Jurkat, Clone E6-1 (cell line): ENCODE measurements at places on chromosomes 7 and 10.

DNA sequence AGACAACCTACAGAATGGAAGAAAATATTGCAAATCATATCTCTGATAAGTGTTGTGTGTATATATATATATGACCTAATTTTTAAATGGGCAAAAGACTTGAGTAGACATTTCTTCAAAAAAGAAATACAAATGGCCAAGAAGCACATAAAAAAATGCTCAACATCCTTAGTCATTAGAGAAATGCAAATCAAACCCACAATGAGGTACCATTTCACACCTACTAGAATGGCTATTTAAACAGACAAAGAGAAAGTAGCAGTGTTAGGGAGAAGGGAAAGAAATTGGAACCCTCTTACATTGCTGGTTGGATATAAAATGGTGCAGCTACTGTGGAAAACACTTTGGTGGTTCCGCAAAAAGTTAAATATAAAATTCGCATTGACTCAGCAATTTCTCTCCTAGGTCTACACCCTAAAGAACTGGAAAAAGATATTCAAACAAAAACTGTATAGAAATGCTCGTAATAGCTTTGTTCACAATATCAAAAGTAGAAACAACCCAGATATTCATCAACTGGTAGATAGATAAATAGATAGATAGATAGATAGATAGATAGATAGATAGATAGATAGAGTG, 16.3 kb downstream of the ACSL5 start:
- DNase-seq = no peak

GRCh38 chr7:47601119-47601880, 19.4 kb upstream of the TNS3 start:
- no peak for DNase-seq

- no peak for DNase-seq
Measured at GRCh38 chr10:127102176-127102575, 94.2 kb downstream of the INSYN2A start.

GRCh38 chr10:91411621-91412020, 1.5 kb downstream of the HECTD2 start:
- no peak for DNase-seq

GRCh38 chr7:73918926-73919693, 58.2 kb downstream of the TMEM270 start:
- no peak for DNase-seq

- no peak for DNase-seq
Measured at GRCh38 chr7:41010418-41010817, 692.5 kb downstream of the INHBA start.

DNA sequence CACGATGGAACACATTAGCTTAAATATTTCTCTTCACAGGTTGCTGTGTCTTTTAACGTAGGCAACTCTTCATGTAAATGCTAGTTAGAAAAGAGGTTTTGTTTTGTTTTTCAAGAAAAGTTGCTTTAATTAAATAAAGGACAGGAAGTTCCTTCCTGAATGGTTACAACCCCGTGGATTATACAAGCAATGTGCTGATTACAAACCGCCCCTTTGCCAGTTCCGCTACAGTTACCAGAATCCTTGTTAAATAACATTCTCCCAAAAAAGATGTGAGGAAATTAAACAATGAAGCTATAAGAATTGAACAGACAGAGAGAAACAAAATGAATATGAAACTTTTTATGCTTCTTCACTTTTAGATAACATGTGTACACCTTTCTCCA, 75.1 kb downstream of the LYZL2 start:
- DNase-seq = no peak

DNA sequence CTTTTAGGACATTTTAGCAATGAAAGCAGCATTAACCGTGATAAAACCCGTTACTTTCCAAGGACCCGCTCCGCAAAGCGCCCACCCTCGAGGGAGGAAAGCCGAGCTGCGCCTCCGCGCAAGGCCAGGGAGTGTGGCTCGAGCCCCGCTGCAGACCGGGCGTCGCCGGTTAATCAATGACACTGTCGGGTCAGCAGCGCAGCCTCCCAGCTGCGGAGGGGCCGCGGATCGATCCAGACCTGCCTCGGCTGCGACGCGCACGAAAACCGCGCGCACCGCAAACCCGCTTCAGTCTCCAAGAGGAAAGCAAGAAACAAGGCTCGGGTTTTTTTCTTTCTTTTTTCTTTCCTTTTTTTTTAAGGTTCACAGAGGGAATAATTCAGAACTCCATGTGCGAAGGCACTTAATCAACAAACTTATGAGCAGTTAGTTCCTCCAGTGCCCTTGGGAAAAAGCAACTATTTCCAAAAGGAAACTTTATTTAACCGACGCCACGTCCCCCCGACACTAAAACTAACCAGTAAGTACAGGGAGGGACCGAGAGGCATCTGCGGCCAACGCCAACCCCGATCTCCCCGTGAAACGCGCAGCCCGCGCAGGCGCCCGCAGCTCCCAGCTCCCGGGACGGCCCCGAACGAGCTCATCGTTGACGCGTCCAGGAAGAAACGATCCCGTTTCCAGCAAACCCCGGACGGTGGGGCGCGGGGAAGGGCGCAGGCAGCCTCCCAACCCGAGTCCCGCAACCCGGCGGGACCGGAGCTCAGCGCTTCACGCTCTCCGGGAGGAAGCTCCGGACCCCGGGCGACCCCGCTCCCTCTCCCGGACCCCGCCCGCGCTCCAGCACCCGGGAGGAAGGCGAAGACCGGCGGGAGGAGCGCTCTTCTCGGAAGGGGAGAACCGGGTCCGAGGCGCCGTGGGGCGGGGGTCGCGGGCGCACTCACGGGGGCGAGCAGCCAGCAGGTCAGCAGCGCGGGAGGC, 598 bp downstream of the VIPR2 start:
- no peak for DNase-seq

- DNase-seq = no peak
Measured at GRCh38 chr7:52135403-52135802, 818.8 kb upstream of the COBL start.

- DNase-seq = peak; percentile 55
Measured at GRCh38 chr10:116274064-116274904, 1.3 kb upstream of the GFRA1 start.

DNA sequence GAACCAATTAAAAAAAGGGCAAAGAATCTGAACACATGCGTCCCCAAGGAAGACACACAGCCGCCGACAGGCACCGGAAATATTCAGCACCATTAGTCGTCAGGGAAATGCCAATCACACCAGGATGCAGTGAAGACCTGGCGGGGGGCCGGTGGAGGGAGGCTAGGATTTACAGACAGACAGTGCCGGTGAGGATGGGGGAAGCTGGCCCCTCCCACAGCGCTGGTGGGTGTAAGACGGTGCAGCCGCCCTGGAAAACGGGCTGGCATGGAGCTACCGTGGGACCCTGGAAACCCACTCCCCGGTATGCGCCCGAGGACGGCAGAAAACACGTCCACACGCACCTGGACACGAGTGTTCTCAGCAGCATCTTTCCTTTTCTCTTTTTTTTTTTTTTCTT, 4.8 kb upstream of the ADAP1 start:
- DNase-seq = no peak

DNA sequence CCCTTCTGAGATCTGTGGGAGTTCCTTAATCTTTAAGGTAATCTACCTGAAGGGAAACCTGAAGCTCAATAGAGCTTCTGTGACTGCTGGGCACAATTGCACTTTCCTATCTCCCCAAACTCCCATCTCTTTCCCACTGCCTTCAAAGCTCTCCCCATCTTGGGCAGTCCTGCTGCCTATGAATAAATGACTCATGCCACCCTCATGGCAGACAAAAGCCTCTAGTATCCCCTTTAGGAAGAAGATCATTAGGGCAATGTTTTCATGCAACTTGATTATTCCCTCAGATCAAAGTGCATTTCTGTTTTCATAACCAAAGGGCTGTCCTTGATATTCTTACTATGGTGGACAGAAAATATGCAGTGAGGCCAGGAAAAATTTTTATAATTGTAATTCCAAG, 704.9 kb upstream of the LRRN3 start:
- DNase-seq = no peak

DNA sequence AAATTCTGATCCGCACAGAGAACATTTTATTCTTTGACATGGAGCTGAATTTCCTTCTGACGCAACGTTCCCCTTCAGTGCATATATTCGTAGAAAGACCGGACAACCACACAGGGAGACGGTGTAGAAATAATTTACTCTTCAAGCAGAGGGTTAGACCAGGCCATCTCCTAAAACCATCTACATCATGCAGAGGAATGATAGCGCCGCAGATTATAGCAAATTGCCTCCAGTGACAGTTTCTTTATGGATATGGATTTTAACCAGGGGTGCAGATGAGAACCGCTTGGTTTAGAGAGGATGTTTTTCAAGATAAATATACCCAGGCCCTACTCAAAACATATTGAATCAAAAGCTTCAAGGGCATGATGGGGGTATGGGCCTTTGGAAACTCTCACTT, 759.3 kb upstream of the AUTS2 start:
- DNase-seq = no peak

- DNase-seq = no peak
Measured at GRCh38 chr7:101457001-101457750, 94.5 kb downstream of the COL26A1 start.

- DNase-seq = no peak
Measured at GRCh38 chr7:77409739-77410547, 6.2 kb downstream of the GSAP start.

DNA sequence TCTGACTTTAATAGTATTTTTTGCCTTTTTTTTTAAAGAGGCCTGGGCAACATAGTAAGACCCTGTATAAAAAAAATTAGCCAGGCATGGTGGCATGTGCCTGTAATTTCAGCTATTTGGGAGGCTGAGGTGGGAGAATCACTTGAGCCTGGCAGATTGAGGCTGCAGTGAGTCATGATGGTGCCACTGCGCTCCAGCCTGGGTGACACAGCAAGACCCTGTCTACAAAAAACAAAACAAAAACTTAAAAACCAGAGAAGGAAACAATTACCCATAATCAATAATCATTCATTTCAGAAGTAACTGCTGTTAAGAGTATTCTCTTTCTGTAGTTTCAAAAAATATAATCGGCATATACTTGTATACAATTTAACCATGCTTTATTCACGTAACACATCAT, 28.0 kb downstream of the VPS26A start:
- no peak for DNase-seq

GRCh38 chr10:22805304-22805703, 90.9 kb upstream of the PIP4K2A start:
- DNase-seq = no peak

- DNase-seq = no peak
Measured at GRCh38 chr10:128540128-128540762, 414.0 kb upstream of the MKI67 start.

- no peak for DNase-seq
Measured at GRCh38 chr10:97600616-97601015, 11.1 kb downstream of the C10orf62 start.

DNA sequence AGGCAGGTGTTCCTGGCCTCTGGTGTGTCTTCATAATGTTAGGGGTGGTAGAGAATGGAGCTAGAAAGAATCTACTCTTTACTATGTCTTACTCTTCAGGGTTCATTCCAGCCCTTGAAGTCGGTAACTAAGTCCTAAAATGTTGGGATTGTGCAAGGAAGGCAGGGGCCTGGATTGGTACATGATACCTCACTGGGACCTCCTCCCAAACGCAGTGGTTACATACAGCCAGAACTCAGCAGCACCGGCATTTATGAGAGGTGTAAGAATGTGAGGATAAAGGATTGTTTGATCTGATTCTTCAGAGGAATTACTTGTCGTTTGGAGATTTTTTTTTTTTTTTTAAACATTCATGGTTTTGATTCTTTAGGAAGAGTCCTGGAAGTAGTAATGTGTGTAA, 6.9 kb downstream of the COMTD1 start:
- no peak for DNase-seq

DNA sequence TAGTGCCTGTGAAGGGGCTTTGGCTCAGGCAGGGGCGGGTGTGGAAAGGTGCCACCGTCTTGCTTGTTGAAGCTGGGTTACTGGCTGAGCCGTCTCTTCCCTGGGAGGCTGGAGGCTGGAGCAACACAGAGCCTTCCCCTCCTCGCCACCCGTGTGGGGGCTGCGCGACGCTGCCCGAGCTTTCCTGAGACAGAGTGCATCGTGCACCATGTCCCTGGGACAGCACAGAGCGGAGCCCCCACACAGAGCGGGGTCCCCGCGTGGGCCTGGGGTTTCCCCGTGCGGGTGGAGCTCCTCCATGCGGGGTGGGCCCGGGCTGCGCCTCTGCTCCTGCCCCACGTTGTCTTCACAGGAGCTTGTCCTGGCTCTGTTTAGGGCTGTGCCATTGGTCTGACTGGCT, 69.9 kb downstream of the INPP5A start:
- DNase-seq = no peak

DNA sequence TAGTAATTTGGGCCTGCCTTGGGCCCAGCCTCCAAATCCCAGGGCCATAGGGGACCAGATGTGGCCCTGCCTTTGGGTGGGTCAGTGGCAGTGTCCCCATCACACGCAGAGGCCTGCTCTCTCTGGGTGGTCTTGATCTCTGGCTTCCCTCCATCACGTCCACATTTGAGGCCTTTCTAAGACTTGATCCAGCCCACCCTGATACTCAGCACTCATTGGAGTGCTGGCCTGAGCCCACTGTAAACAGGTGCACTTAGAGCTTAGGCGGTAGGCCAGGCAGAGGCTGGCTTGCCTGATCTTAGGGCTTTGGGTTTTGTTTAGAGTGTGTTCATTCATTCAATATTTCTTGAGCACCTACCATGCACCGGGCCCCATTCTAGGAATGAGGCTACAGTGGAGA, 52.6 kb downstream of the TBATA start:
- no peak for DNase-seq

DNA sequence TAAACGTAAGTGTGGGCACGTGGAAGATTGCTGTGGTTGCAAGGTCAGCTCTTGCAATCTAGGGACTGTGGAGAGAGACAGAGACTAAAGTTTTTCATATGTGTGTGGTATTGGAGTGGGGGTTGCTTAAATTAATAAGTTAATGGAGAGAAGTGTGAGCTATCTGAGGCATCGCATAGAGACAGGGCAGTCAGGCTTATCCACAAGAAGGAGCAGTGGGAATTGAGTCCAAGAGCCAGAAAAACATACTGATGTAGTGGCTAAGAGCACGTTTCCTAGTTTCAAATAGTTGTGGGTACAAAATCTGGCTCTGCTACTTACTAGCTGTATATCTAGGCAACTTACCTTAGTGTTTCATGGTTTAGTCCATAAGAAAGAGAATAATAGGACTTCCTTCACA, 65.8 kb downstream of the SORCS3 start:
- no peak for DNase-seq

DNA sequence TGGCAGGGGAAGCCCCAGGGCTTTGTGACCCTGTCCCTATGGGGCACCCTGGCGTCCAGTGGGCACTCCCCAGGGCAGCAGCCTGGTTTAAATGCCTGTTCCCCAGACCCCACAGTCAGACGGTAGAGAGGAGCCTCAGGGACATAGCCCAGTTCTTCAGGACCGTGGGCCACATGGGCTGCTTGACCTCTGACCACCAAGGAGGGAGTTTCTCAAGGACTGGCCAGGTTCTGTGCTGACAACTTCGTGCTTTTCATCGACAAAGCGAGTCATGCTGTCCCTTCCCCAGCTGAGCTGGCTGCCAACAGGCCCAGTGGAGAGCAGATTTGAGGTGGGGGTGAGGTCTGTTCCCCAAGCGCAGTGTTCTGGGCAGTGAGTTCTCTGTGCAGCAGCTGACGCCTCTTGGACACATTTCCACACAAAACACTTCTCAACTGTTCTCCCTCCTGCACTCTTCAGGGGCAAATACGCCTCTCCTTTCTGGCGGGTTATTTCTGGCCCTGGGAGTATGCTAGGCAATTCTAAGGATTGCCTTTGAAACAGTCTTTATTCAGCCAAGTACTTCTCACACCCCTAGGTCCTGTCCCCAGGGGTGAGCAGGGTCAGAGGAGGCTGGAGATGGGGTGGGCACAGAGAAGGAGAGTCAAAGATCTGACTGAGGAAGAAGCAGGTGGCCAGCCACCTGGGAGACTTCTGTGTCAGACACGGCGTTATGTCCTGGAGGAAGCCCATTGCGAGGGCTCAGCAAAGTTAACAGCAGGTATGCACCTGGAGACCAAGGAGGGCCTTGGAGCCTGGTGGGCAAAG, 57.3 kb upstream of the CAMK2B start:
- no peak for DNase-seq
